ENCODE measurements at places on chromosomes 13 and 19. TPM values are rescaled to one million over a fixed set of nuclear protein-coding genes. Genes with fewer than 3 reads are reported as not detected.

The PIN1 gene
- polyA plus RNA-seq: 95.2 TPM

The CEACAM3 gene
- not detected for polyA plus RNA-seq

The PDE4A gene
- polyA plus RNA-seq: 6.4 TPM

The CCDC70 gene
- not detected for polyA plus RNA-seq

The GAPDHS gene
- polyA plus RNA-seq: not detected

The COX6B2 gene
- not detected for polyA plus RNA-seq

The ADGRE1 gene
- polyA plus RNA-seq: 0.16 TPM

The MUC16 gene
- 0.04 TPM for polyA plus RNA-seq

The FGF9 gene
- polyA plus RNA-seq: 2.9 TPM

The ZNF440 gene
- 3.4 TPM for polyA plus RNA-seq

The SAMD4B gene
- polyA plus RNA-seq: 50.0 TPM

The TMEM150B gene
- polyA plus RNA-seq: 4.7 TPM

The BCKDHA gene
- polyA plus RNA-seq: 17.6 TPM

The ZNF254 gene
- polyA plus RNA-seq: 3.9 TPM

The PSG6 gene
- not detected for polyA plus RNA-seq

The LIM2 gene
- not detected for polyA plus RNA-seq

The CNOT3 gene
- 82.3 TPM for polyA plus RNA-seq

The CYP4F2 gene
- not detected for polyA plus RNA-seq

The STX10 gene
- 182 TPM for polyA plus RNA-seq

The FFAR2 gene
- polyA plus RNA-seq: 0.88 TPM

The UBE2L5 gene
- polyA plus RNA-seq: 0.16 TPM

The CEACAM8 gene
- not detected for polyA plus RNA-seq

The NFIX gene
- 9.4 TPM for polyA plus RNA-seq

The FPR2 gene
- polyA plus RNA-seq: 0.27 TPM

The ZNF546 gene
- 4.4 TPM for polyA plus RNA-seq

The GPR18 gene
- polyA plus RNA-seq: not detected

The KIR2DL1 gene
- not detected for polyA plus RNA-seq

The ZNF793 gene
- 8.4 TPM for polyA plus RNA-seq

The LPAR2 gene
- polyA plus RNA-seq: 0.93 TPM

The SMIM44 gene
- polyA plus RNA-seq: not detected

The CCDC8 gene
- polyA plus RNA-seq: 20.5 TPM

The ZNF442 gene
- 2.1 TPM for polyA plus RNA-seq

The ZNF578 gene
- 1.7 TPM for polyA plus RNA-seq

The ZNF296 gene
- polyA plus RNA-seq: 13.2 TPM

The APOC1 gene
- 583 TPM for polyA plus RNA-seq

The FXYD3 gene
- 4.0 TPM for polyA plus RNA-seq

The CRX gene
- 0.32 TPM for polyA plus RNA-seq

The KIR3DL3 gene
- not detected for polyA plus RNA-seq

The TPTE2 gene
- polyA plus RNA-seq: 0.30 TPM

The RXFP2 gene
- polyA plus RNA-seq: 0.04 TPM

The LGALS7 gene
- polyA plus RNA-seq: not detected

The DNAJB1 gene
- 42.5 TPM for polyA plus RNA-seq

The SBSN gene
- polyA plus RNA-seq: not detected

The CYP2A7 gene
- not detected for polyA plus RNA-seq

The C19orf33 gene
- 46.2 TPM for polyA plus RNA-seq

The CD22 gene
- 6.4 TPM for polyA plus RNA-seq

The NAPSA gene
- 1.4 TPM for polyA plus RNA-seq

The CEACAM6 gene
- polyA plus RNA-seq: not detected

The C5AR1 gene
- 3.2 TPM for polyA plus RNA-seq

The COL4A1 gene
- 127 TPM for polyA plus RNA-seq

The NKPD1 gene
- polyA plus RNA-seq: 0.16 TPM

The FAM216B gene
- polyA plus RNA-seq: not detected

The MAST1 gene
- polyA plus RNA-seq: 4.7 TPM

The ERICH6B gene
- not detected for polyA plus RNA-seq

The SIAH3 gene
- polyA plus RNA-seq: 0.03 TPM

The GTF3A gene
- polyA plus RNA-seq: 239 TPM

The TEX26 gene
- 0.32 TPM for polyA plus RNA-seq

The GPC5 gene
- polyA plus RNA-seq: 0.97 TPM

The GPR42 gene
- not detected for polyA plus RNA-seq

Data from adrenal gland (tissue), 19 donors.